ENCODE measurements at places on chromosomes 16 and 17.

DNA sequence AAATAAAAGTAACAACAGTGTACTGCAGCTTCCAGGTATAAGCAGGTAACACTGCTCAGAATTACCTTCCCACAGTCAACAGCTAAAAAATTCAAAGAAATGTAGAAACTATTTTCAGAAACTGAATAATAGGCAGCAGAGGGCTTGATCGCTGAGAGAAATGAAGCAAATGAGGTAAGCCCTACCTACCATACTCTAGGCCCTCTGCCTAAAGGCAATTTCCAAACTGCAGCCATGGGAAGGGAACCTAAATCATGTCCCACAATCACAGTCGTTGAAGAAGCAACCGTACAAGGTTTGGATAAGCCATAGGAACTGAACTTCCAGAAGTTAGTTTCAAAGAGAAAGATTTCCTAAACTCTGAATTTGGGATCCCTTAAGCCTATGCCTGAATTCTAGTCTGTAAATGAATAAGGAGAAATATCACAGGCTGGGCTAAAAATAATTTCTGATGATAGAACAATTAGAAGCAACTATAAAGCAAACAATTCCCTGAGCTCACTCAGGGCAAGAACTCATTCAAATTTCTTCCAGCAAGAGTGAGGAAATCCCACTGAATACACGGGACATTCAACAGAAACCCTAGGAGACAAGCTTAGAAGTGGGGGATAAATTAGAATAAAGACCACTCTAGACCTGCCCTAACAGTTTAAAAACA is 24.5 kb downstream of the NCOR1 start:
- DNase-seq: no peak

DNA sequence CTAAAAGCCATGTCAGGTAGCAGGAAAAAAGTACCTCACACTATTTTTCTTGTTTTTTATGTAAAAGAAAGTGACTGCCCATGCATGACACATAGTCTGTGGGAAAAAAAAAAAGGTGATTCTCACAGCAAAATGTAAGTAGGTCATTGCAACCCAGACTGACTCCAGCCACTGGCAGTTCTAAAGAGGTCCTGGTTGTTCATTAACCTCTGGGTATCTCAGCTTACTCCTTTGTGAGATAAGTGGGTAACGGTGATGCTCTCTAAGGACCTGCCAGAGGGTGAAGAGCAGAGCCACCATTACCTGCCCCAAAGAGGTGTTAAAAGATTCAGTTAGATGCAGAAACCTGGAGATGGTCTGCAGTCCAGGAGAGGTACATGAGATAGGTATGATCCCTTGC is 531.9 kb downstream of the GRIN2A start:
- DNase-seq: no peak

DNA sequence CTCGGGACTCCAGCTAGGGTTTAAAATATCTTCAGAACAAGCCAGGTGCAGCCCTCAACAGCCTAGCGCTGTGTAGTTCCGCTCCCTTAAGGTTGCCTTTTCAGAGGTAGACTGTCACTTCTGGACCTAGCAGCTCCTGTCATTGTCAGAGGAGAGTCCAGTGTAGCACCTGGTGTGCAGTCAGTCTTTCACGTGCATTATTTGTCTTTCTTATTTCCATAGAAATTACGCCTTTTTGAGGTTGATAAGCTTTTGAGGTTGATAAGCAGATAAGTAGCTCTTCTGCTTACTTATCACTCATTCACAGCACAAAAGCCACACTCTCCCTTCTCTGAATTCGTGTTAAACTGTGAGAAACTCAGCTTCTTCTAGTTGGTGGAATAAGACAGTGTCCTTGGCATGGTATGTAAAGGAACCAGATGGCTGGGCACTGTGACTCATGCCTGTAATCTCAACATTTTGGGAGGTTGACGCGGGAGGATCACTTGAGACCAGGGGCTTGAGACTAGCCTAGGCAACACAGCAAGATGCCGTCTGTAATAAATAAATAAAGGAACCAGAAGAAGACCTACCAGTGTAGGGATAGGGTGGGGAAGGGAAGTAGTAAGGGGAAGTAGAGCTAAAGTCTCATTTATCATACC is 10.2 kb downstream of the EEF2K start:
- DNase-seq: no peak

DNA sequence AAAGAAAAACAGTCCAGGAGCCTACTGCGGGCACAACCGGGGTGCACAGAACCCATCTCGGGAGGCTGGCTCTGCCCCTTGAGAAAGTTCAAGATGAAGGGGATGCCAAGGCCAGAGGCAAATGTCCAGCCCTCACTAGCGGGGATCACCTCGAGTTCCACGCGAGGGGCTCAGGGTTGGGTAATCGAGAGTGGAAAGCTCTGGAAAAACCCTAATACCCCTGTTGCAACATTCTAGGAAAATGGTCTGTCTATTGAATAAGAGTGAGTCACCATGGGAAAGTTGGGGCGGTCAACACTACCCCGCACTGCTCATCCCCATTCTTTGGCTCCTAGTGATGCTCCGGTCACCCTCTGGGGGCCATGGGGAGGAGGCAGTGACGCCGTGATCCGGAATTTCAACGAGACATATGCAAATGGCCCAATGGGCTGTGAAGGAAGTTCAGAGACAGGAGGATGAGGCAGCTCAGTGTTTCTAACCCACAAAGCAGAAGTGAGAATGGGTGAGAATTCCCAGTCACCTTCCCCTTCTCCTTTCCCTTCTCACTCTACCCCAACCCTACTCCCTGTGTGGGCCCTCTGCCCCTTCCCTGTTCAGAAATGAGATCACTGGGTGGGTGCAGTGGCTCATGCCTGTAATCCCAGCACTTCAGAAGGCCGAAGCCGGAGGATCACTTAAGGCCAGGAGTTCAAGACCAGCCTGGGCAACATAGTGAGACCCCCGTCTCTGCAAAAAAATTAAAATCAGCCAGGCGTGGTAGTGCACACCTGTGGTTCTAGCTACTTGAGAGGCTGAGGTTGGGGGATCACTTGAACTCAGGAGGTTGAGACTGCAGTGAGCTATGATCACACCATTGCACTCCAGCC is 22.4 kb downstream of the SOCS3 start:
- no peak for DNase-seq

GRCh38 chr16:77234611-77235010 is 35.4 kb downstream of the SYCE1L start:
- DNase-seq: no peak

DNA sequence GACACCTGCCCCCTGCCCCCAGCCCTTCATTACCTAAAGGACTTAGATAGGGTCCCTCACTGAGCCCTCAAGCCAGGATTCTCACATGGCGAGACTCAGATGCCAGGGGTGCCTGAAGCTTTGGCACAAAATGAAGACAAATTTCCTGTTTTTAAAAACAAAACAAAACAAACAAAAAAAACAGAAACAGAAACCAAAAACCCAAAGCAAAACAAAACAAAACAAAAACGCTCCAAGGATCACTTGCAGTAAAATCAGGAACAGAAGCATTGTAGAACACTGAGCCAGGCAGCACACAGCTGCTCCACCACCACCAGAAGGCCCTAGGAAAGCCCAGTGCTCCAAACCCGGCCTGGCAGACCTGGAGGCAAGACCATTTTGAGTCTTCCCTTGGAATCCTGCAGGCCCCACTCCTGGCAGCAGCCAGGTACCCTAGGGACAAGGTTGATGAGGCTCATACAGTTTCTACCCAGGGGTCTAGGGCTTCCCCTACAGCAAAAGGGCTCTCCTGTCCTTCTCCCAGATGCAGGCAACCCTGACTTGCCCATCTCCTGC is 20.8 kb downstream of the MYO18A start:
- no peak for DNase-seq

All from NCI-H1092 treated with DMSO at 0.1 percent for 48 hours (cell line).